Caudate nucleus (tissue), 63 donors: ENCODE measurements at places on chromosomes 12 and 14.

- DNase-seq, result no peak
These were observed 30.1 kb upstream of the DHRS7 start for GRCh38 chr14:60195179-60195810.

DNA sequence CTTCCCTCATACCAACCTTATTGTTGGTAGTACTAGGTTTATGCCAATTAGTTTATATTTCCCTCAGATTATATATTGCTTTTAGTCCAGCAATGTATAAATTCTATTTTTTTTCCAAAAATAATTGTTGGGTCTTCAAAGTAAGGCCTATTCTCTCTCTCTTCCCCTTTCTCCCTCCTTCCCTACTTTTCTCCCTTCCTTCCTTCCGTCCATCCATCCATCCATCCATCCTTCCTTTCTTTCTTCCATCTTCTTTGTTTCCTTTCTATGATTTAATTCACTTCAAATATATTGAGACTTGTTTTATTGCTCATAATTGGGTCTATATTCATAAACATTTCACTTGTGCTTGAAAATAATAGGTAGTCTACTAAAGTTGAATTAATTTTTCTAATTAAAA, 1259.2 kb downstream of the FSCB start:
- DNase-seq, result no peak

DNA sequence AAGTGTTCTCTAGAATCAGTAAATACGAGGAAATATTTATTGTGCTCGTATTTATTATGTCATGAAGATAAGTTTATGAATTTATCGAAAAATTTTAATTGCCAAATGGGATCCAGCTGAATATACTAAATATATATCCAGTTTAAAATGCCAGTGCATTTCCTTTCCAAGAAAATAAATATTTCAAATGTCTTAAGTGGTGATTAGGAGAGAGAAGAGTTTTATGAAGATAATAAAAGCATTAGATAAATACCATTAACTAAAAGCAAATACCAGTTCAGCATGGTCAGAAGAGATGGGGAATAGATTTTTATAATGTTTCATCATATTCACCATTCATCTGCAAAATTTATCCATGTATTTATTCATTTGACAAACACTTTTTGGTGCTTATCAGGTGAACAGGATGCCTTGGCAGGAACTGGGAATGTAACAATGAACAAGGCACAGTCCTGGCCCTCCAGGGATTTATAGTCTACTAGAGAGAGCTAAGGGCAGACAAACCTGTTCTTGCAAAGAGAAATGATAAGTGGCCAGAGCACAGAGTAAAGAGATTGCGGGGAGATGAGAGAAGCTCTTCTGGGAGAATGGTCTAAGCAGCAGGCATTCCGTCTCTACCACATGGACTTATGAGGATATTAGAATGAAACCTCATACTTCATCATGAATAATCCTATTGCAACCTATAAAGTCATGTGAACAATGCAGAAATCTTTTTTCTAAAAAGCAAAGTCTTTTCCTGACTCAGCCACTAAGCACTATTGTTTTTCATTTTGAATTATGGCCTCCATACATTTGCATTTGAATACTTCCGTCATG, 143.7 kb upstream of the ABCD2 start:
- DNase-seq, result no peak

- peak; percentile 50 for DNase-seq
These were observed 44.1 kb upstream of the CISTR start for GRCh38 chr12:53795927-53796326.

GRCh38 chr14:103507751-103508150, 14.9 kb downstream of the CKB start:
- DNase-seq, result no peak

DNA sequence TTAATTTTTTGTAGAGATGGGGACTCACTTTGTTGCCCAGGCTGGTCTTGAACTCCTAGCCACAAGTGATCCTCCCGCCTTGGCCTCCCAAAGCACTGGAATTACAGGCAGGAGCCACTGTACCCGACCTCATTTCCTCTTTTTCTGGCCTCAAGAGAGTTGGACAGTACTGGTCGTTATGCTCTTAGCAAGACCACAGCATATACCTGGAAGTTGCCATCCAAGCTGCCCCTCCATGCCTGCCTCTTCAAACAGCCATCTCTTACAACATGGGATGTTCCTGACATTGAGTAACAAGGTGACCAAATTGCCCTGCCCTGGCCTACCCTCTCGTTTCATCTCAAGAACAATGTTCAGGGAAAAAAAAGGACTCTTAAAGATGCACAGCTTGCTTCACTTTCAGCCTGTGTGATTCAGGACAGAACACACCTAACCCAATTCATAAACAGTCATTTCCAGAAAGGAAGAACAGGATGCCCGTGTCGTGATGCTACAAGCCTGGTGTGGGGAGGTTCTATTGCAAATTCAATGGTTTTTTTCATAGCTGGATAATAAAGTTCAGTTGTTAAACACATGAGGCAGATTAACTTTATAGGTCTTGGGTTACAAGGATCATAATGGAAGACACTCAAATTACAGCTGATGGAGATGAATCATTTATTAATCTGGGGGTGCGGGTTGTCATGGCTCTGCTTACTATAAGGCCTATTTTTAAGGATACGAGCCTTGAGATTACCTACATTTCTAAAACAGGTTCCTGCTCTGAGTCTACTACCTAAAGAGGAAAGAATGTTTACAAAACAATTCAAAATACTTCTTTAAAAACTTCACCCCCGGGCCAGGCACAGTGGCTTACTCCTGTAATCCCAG, 11.9 kb downstream of the GLTP start:
- no peak for DNase-seq

DNA sequence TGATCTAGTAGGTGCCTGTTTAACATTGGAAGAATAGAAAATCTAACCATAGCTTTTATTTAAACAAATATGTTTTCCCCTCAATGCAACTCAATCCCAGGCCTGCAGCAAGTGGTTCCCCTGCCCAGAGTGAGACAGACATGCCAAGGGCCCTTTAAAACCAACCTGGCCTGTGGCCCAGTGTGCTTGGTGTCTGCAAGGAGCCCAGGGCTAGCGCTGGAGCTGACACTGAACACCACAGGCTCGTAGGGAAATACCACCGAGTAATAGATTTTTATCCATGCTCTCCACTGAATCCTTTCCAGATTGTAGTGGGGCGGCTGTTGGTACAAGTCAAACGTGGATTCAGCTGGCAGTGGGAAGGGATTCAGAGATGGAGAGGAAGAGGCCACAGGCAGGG, 95.6 kb upstream of the NRXN3 start:
- no peak for DNase-seq

DNA sequence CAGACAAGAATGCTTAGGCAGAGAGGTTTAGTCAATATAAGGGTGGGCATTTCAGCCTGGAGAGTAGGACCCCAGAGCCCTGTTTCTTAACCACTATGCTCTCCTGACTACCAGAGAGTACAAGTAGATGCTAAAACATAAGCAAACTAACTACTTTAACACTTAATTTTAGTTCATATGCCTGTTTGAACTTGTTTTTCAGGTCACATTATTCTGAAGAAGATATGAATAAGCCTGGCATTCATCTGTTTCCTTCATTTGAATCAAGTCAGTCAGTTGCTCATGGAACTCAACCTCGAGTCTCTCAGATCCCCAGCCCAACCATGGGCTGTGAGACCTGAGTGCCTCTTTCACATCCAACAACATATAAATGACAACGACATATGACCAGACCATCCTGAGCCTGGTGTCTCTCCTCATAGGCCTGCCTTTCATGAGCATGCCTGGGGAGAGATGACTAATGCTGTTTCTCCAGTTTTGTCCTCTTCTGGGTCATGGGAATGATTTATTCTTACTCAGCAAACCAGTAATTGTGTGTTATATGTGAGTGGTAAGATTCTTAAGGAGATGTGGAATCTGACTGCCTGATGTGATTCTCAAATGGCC, 251.1 kb upstream of the BTG1 start:
- no peak for DNase-seq

GRCh38 chr14:70934084-70934483, 26.8 kb downstream of the PCNX1 start:
- DNase-seq, result no peak

- DNase-seq, result no peak
These were observed 63.8 kb downstream of the SUSD6 start for GRCh38 chr14:69675245-69675583.

DNA sequence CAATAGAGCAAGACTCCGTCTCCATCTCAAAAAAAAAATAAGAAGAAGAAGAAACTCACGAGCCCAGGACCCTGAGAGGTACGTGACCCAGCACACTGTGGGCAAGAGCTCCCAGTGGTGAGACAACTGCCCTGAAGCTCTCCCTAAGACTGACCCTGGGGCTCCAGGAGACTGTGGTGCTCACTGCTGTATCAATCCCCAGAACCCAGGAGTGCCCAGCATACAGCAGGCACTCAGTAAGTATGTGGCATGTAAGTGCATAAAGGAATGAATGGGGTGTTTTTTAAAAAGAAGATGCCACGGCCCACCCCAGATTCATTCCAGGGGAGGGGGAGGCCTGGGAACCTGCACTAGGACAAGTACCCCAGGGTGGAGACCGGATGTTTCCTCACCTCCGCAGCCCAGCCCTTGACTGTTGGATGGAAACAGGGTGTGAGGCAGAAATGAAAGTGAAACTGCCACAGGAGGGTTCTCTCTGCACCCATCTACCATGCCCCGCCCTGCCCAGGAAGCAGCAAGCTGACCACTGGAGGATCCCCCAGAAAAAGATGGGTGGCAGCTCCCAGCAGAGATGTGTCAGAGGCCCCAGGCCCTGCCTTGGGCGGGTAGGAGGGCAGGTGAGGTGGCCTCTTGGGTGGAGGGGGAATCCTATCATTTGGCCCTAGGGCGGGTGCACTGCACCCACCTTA, 12.2 kb downstream of the ITPK1 start:
- DNase-seq, result no peak

DNA sequence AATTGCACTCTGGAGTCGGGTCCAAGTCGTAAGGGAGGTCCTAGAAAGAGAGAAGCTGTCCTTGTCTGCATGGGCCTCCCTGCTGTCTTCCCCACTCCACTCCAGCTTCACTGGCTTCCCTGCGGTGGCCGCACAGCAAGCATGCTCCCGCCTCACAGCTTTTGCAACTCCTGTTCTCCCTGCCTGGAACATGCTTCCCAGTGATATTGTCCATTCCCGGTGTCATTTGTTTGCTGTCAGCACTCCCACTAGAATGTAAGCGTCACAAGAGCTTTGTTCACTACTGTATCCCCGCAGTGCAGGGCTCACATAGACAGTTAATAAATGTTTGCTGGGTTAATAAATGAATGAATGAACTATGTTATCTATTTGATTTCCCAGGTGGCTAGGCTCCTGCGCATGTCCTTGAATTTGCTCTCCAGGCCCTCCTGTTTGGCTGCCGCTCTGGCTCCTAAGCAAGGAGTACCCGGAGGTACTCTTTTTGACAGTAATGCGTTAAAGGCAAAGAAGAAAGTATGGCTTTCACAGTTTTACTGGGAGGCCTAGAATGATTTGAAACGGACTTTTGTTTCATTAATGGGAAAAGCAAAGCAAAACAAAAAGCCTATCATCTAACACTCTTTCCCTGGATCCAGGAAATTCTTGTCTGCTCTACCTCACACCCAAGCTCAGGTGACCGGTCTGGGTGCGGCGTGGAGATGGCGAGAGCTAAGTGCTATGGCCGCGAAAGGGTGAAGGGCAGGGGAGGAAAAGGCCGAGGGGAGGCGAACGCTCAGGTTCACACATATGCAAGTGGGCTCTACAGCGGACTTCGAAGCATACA, 6.2 kb upstream of the SLC7A7 start:
- no peak for DNase-seq

- no peak for DNase-seq
These were observed 9.0 kb upstream of the KANSL2 start for GRCh38 chr12:48690990-48691389.

DNA sequence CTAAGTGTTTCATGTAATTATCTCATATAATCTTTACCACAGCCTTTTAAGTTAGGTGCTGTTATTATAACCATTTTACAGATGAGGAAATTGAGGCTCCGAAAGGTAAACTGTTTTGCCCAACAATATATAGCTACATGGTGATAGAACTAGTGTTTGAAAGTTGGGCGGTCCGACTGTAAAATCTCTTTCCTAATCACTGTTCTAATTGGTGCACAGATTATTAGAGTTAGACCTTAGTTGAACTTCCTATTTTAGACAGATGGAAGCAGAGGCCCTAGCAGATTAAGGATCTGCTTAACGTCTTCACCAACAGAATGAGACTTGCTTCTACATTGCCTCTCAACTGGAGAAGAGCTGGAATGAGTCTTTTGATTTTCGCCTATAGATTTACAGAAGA, 30.0 kb upstream of the DUSP6 start:
- DNase-seq, result no peak

DNA sequence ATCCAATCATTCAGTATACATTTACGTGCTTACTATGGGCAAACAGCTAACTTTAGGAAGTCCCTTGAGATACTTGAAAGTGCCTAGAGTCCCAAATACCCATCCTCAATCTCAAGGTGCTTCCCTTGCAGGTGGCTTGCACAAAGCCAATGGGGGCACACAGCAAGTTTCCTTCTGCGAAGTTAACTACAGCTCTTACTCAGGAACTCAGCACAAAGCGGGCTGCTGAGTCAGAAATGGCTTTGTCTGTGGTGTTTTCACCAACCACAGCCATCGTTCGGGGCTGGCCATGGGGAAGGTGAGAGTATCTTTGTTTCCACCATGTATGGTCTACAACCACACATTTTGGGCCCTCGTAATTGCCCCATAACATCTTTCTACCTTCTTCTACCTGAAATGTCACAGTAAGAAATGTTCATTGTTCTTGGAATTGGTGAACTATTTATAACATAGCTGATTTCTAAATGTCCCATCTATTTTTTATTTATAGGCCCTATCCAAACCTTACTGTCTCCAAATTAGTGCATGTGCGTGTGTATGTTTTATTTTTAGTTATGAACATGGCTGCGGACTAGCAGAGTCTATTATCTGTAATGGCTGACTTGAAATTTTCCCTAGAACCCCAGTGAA, 13.9 kb downstream of the MFAP5 start:
- DNase-seq, result no peak

- no peak for DNase-seq
These were observed 35.7 kb upstream of the MDM1 start for GRCh38 chr12:68367903-68368302.

DNA sequence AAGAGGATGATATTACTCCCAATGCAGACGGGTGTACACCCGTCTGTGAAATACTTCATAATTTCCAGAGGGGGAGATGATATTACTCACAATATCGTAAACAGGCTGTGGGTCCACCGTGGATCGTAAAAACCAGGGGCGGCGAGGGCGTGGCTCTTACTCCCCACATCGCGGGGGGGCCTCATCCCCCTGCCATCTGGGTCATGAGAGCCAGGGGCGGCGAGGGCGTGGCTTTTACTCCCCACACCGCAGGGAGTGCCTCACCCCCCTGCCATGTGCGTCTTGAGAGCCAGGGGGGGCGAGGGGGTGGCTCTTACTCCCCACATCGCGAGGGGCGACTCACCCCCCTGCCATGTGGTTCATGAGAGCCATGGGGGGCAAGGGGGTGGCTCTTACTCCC, 86.2 kb upstream of the GNG2 start:
- no peak for DNase-seq
